Hippocampal formation (tissue), 2 donors: ENCODE measurements at places on chromosomes 5 and 9.
A peak's percentile ranks its signal among the peaks of the same experiment; 100 is the strongest.

- DNase-seq, result no peak
These were observed 2.8 kb upstream of the RUSC2 start for GRCh38 chr9:35487081-35487480.

DNA sequence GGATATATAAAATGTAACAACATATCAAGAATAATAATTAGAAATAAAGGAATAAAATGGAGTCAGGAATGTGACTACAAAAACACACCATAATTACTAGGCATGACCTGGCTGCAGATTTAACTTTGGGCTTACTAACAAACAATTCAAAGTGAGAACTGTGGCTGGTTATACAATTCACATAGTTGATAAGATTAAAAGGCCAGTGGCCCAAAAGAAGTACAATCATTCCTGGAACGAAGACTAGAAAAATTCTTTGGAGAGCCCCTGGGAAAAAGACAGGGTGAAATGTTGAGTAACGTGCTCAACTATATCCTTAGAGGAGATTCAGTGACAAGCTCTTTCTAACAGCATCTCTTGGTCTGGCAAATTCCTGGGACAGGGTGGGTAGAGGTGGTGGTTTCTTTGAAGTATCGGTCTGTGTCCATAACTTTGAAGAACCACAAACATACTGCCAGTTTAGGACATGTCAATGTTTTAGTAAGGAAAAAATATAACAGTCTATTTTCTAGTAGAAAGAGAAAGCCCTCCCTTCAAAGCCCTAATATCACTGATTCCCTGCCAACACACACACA lies 75.0 kb upstream of the IL6ST start:
- DNase-seq, result no peak

DNA sequence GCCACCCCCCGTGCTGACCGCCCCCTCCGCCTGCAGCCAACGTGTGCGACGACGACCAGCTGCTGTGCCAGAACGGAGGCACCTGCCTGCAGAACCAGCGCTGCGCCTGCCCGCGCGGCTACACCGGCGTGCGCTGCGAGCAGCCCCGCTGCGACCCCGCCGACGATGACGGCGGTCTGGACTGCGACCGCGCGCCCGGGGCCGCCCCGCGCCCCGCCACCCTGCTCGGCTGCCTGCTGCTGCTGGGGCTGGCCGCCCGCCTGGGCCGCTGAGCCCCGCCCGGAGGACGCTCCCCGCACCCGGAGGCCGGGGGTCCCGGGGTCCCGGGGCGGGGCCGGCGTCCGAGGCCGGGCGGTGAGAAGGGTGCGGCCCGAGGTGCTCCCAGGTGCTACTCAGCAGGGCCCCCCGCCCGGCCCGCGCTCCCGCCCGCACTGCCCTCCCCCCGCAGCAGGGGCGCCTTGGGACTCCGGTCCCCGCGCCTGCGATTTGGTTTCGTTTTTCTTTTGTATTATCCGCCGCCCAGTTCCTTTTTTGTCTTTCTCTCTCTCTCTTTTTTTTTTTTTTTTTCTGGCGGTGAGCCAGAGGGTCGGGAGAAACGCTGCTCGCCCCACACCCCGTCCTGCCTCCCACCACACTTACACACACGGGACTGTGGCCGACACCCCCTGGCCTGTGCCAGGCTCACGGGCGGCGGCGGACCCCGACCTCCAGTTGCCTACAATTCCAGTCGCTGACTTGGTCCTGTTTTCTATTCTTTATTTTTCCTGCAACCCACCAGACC lies 80.2 kb downstream of the NTNG2 start:
- DNase-seq, result no peak

- no peak for DNase-seq
These were observed 348.8 kb upstream of the TNC start for GRCh38 chr9:115466756-115467155.

GRCh38 chr9:16377311-16377710 lies 493.2 kb downstream of the BNC2 start:
- no peak for DNase-seq

DNA sequence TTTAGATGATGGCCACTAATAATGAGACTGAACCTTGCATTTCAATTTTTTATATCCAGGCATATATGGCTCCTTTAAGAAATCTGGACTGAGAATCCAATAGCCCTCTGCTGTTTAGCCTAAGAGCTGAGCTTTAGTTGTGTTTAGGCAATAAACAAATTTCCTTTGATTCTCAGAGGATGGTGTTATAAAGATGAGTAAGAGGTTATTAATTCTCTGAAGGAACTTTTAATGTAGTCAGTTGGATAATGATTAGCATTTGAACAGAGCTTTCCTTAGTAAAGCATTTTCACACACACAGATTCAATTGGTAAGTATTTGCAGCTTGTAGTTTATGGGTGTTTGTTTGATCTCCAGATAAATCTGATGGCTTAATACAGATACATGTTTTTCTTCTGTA lies 149.6 kb downstream of the PRR16 start:
- DNase-seq, result no peak

GRCh38 chr5:89309268-89309667 lies 426.3 kb upstream of the MEF2C start:
- no peak for DNase-seq

GRCh38 chr5:78920604-78921003 lies 64.5 kb downstream of the ARSB start:
- DNase-seq, result no peak

- no peak for DNase-seq
These were observed 3.5 kb downstream of the PAIP1 start for GRCh38 chr5:43553381-43553780.

DNA sequence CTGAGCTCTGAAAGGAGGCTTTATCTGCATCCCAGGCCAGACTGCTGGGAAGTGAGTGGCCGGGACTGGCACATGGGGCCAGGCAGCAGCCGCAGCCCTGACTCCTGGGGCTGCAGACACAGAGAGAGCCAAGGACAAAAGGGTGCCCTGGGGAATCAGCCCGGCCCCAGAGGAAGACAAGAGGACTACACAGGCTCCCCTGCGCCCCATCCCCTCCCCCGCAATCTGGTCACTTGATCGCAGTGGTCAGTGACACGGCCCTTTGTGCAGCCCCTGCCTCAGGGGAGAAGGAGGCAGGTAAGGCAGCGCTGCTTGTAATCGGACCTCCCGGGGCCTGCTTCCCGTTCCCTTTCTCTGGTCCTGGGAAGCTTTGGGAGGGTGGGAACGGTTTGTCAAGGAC lies 55.5 kb upstream of the FUBP3 start:
- no peak for DNase-seq

DNA sequence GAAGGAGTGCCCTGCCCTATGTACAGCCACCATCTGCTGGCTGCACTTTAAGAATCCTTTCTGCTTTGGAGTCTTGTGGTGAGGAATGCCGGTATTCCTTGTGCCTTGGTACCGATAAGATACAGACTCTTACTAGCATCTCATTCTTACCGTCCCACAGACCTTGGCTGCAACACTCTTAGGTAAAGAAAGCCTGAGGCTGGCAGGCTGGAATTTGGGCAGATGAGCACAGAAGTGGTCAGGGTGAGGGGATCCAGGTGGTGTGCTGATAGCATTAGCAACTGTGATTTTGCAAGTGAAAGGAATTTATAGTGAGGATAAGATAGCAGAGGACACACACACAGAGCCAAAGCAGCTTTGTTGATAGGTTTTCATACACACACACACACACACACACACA lies 198.1 kb downstream of the ENC1 start:
- DNase-seq, result no peak

DNA sequence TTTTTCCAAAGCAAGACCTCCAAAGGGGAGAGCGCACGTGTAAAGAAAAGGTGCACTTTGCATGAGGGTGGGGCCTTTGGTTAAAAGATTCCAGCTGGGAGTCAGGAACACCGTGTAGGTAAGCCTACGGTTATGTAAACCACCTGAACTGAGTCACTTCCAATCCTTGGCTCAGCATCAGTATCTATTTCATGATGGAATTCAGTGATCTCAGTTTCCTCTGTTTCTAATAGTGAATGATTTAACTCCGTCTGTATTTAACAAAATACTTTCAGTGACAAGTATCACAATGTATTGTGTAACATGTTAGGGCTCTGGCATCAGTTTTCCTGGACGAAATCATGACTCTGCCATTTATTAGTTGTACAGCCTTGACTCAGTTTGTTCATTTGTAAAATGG lies 1.3 kb upstream of the SVEP1 start:
- DNase-seq, result no peak

- DNase-seq, result no peak
These were observed 15.5 kb downstream of the ENC1 start for GRCh38 chr5:74624931-74625505.

DNA sequence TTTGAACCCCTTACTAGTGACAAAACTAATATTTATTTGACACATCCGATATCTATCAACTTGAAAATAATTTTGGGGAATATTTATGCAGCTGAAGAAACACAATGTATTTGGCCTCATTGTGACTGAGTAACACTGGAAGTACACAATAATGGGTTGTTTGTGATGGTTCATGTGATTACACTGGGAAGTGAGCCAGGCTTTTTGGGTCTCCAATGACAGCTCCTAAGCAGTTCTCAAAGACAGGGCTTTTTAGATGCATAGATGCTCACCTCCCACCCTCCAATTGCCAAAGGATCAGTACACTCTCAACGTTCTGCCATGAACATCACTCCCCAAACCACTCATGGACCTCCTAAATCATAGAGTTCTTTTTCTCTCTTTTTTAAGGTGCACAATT lies 170.0 kb downstream of the SLC24A2 start:
- peak; percentile 82 for DNase-seq

DNA sequence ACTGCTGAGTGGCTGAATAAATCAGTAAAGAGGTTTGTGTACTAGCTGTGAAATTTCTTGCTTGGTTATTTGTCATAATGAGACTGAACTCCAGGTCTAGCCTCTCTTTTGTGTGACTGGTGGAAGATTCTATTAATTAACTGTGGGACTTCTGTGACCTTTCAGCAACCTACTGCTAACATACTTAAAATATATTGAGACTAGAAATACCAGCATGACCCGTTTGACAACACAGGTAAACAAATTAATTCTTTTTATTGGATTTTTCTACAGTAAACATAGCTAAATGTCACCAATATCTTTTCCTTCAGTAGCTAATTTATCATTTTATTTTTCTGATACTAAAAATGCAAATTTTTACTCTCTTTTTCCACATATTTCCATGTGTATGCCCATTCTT lies 390.4 kb upstream of the KCNN2 start:
- DNase-seq, result no peak

GRCh38 chr9:37248651-37249163 lies 128.3 kb downstream of the ZCCHC7 start:
- no peak for DNase-seq

DNA sequence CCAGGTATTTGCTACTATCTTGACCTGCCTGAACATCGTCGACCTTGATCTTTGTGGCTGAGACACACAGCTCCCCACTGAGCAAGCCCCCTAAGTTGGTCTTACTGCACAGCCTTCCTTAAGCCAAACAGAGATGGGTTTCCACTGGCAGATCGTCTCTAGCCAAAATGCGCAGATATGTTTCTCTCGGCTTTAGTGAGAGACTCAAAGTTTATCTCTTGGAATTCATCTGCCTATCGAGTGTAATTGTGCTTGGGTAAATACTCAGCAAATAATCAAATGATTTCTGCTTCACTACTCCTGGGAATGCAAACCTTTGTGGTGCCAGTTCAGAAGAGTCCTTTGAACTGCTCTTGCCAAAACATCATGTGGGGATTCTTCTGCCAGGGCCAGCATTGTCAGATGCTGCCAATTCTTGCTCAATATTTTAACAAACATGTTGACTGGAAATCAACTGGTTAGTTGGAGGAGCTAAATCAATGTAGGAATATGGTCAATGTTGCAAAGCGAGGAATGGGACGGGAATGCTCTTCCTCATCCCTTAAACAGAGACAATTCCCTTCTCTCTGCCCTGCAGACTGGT lies 141.2 kb upstream of the SLC28A3 start:
- no peak for DNase-seq

DNA sequence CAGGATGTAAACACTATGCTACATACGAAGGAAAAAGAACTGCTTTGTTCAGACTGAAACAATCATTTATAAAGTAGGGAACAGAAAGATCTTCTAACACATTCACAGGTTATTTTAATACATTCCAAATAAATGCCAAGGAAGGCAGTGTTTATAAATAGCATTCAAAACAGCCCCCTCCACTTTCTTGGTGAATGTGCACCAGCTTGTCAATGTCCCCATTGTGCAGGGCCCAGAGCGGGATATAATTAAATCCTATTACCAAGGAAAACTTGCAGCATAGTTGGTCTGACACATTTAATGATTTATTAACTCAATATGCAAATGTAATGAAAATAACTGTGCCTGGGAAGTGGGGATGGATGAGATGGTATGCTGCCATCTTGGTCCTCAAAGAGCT lies 135.9 kb upstream of the RAD23B start:
- DNase-seq, result no peak

DNA sequence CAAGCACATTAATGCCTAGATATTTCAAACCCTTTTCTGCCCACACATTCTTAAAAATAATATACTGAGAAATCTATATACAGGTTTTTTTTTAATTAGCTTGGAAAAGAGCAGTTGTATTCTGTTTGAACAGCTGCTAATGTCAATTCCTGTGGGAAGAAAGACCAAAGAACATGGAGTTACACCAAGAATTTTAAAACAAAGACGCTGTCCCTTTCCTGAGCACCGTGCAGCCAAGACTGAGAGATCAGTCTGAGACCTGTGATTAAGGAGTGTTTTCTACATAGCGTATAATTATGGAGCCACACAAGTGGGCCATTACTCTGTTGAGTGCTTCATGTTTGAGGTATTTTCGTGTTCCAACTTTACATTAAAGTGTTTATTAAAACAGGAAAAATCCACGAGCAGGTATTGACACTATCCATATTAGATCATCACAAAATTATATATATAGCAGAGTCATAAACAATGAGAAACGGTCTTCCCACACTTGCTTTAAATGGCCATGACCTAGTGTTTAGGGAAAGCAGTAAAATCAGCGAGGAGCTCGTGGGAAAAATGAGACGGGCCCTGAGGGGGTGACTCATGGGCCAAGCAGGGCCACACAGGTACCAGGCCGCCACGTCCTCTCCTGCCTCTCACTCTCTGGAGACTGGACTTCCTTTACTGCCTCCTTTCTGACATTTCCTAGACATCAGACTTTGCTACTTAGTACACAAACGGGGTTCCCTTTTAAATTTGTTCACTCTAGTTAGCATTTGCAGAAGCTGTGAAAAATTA lies 153.1 kb upstream of the OTULINL start:
- no peak for DNase-seq

- no peak for DNase-seq
These were observed 37.7 kb upstream of the PLEKHG4B start for GRCh38 chr5:54175-54730.

GRCh38 chr5:126693806-126694205 lies 83.1 kb upstream of the LMNB1 start:
- no peak for DNase-seq

DNA sequence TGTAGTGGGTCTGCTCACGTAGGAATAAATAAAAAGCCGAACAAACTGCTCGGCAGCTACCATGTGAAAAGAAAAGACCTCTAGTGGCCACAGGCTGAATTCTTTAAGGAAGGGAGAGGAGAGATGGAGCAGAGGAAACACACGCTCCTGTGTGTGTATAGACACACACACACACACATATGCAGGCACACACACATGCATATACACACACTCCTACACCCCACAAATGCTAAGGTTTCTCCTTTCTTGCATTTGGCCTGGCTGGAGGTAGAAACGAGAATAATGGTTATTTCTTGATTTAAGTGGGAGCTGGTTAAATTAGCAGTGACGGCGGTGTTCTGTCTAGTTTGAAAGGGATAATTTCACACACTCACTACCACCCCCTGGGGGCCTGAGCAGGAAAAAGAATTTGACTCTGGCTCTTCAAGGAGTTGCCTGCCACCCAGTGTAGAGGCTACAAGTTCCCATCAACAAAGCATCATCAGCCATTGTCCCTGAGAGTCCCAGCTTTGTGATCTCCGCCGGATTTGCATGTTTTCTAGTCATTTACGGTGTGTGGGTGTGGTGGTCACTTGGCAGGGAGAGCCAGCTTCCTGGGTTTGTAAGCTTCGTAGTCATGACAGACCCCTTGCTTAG lies at the start of gene INSYN2B:
Gene INSYN2B (minus strand): TSS at position 78 of the 636 bp plus-strand sequence. CDS start 96,597 bp downstream, outside the sequence.
- peak; percentile 94 for DNase-seq
